CD8-positive, alpha-beta memory T cell (primary cell): ENCODE measurements at places on chromosomes 13 and 19.

DNA sequence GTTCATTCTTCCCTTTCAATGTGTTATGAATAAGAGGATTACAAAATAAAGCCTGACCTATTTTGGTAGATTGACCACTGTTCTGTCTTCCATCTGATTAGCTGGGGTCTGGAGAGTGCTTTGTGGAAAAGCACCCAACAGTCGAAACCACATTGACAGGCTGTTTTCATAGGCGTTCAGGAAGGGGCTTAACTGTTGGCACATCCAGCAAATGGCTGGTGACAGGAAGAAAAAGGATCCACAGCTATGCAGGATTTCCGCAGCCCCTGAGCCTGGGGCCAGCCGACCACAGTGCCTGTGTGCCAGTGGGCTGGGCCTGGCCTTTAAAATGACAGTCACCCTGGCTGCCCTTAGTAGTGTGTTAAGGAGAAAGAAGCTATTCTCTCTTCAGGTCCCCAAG is 113.3 kb downstream of the SIPA1L3 start:
- no peak for DNase-seq

- DNase-seq, result no peak
These were observed 4.9 kb upstream of the LILRA4 start for GRCh38 chr19:54343868-54344267.

- DNase-seq, result no peak
These were observed 6.6 kb downstream of the SIGLECL1 start for GRCh38 chr19:51257471-51257870.

GRCh38 chr13:25380741-25381324 is 9.1 kb downstream of the ATP8A2 start:
- DNase-seq, result no peak

DNA sequence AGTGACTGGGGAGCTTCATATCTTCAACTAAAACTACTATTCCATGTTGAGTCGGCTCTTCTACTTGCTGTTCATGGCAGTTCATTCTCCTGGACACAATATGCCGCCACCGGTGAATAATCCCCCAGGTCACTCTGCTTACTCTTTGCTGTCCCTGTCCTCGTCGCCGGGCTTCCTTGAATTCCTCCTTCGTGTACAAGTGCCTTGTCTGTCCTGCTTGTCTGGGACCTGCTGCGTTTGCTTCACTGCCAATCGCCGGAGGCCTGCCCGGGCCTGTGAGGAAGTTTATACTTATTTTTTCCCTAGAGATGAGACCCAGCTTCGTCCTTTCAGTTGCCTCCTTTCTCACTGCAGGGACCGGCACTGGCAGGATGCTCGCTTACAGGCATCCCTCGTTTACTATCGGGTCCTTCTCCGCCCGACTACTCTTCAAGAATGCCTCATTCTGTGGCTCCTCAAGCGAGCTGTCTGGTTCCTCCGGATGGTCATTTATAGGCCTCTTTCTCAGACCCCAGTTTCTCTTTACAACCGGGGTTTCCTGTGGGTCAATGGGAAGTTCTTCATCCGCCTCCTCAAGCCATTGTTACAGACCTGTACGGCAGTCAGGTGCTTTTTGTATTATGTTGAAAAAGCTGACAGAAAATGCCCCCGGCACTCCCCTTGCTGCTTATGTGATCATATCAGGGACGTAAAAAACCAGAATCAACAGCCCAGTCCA is 5.5 kb upstream of the ERVV-1 start:
- DNase-seq, result no peak

- DNase-seq, result no peak
These were observed 6.3 kb downstream of the SH3GL1 start for GRCh38 chr19:4393947-4394590.

DNA sequence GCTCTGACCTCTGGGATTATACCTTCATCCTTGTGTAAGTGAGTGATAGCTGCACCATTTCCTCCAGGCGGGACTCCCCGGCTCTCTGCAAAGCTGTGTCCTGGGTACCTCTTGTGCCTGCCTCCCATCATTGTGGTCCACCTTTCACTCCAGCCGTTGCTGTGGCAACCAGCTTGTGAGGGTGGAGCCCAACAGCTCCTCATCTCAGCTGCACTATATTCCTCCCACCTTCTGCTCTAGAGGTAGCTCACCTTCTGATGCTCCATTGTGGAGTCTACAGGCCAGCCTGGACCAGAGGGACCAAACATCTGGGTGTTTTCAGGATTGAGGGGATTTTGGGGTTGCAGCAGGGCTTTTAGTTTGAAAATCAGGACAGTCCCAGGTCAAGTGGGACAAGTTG is 708.2 kb downstream of the UQCRFS1 start:
- DNase-seq, result no peak

DNA sequence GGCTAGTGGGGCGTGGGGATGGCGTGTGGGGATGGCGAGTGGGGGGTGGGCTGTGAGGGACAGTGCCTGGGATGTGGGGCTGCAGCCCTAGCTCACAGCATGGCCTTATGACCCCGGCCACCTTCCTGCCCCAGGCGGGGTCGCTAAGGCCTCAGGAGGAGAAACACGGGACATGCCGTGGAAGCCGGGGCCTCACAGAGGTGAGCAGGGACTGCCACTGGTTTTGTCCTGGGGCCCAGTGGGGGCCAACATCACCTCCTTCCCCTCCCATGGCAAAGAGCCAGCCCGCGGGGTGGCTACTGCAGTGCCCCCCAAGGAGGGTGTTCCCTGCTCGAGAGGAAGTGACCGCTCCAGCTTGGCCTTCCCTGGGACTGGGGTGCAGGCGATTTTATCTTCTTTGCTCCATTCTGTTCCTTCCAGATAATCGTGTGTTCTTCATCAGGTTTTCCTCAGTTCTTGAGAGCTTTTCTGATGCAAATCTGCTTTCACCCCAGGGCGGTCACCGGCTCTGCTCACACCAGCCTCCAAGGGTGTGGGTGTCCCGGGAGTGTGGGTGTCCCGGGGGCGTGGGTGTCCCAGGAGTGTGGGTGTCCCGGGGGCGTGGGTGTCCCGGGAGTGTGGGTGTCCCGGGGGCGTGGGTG is 1.2 kb downstream of the F7 start:
- no peak for DNase-seq

GRCh38 chr13:40498461-40498860 is 168.0 kb downstream of the FOXO1 start:
- no peak for DNase-seq

GRCh38 chr19:10850631-10851030 is 2.4 kb downstream of the C19orf38 start:
- DNase-seq, result no peak

DNA sequence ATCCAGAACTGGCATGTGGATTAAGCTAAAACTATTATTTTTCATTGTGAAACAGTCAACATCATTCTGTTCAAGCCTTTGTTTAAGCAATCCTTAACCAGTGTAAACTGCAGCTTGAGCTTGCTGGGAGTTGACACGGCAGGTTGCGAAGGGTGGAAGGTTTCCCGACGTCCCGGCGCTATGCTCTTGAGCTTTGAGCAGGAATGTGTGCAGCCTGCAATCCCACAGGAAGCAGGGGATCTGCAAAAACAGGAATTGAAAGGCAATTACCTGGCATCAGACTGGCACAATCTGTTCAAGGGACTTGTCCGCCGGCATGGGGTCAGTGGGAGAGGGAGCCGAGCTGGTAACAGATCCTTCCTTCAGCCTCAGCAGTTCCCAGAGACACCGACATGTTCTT is 586.7 kb upstream of the SGCG start:
- DNase-seq, result no peak

GRCh38 chr13:48783695-48784230 is 130.0 kb downstream of the CYSLTR2 start:
- DNase-seq, result no peak

GRCh38 chr13:101763191-101763590 is 310.7 kb downstream of the ITGBL1 start:
- DNase-seq, result no peak

GRCh38 chr13:45522571-45522970 is 57.8 kb downstream of the COG3 start:
- no peak for DNase-seq

DNA sequence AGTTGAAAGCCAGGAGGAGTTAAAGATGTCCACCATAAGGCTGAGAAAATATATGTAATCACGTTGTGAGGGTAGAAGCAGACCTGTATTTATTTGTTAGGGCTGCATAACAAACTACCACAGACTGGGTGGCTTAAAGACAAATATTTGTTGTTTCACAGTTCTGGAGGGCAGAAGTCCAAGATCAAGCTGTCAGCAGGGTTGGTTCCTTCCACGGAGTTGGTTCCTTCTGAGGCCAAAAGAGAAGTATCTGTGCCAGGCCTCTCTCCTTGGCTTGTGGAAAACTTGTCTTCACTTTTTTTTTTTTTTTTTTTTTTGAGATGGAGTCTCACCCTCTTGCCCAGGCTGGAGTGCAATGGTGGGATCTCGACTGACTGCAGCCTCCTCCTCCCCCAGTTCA is 73.7 kb upstream of the SLAIN1 start:
- DNase-seq, result no peak

- no peak for DNase-seq
These were observed 1388.0 kb downstream of the EFNB2 start for GRCh38 chr13:105147461-105147860.

GRCh38 chr13:25069911-25070310 is 26.0 kb upstream of the PABPC3 start:
- DNase-seq, result no peak

DNA sequence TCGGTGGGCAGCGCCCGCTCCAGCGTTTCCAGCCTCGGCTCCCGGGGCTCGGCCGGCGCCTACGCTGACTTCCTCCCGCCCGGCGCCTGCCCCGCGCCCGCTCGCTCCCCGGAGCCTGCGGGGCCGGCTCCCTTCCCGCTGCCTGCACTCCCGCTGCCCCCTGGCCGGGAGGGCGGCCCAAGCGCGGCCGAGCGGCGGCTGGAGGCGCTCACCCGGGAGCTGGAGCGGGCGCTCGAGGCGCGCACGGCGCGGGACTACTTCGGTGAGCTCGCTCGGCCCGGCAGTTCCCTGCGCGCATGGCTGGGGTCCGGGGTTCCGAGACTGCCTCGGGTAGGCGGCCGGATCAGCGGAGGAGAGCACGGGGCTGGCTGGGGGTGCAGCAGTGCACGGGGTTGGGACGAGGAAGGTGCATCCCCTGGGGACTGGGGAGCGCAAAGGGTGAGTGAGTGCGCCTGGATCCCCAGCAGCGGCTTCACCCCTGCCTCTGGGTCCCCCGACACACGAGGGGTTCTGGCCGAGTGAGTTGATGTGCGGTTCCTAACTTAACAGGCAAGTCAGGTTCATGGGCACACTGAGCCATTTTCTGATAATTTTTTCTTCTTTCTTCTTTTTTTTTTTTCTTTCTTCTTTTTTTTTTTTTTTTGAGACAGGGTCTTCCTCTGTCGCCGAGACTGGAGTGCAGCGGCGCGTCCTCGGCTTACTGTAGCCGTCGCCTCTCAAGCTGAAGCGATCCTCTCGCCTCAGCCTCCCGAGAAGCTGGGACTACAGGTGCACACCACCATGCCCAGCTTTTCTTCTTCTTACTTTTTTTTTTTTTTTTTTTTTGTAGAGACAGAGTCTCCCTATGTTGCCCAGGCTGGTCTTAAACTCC is 1.1 kb downstream of the WTIP start:
- DNase-seq, result no peak

DNA sequence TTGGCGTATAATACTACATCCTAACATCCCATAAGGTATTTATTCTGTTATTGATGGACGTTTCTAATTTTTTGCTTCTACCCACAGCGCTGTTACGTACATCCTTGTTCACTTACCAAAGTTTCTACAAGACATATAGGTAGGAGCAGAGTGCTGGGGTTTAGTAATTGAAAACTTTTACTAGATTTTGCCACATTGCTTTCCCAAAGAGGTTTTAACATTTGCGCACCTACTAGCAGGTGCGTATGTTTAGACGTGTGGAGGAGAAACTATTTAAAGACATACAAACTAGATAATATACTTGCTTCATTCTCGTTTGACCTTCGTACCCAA is 559 bp upstream of the RPL21 start:
- DNase-seq, result no peak

GRCh38 chr19:39200803-39201115 is 3.3 kb downstream of the SYCN start:
- no peak for DNase-seq

- no peak for DNase-seq
These were observed 96.8 kb downstream of the ARHGEF7 start for GRCh38 chr13:111211789-111212516.

GRCh38 chr19:13164343-13165161 is 14.3 kb downstream of the IER2 start:
- DNase-seq, result peak; percentile 64

GRCh38 chr13:67390462-67391086 is 160.4 kb upstream of the PCDH9 start:
- no peak for DNase-seq

- DNase-seq, result no peak
These were observed 47.8 kb downstream of the KLF5 start for GRCh38 chr13:73106513-73107178.

DNA sequence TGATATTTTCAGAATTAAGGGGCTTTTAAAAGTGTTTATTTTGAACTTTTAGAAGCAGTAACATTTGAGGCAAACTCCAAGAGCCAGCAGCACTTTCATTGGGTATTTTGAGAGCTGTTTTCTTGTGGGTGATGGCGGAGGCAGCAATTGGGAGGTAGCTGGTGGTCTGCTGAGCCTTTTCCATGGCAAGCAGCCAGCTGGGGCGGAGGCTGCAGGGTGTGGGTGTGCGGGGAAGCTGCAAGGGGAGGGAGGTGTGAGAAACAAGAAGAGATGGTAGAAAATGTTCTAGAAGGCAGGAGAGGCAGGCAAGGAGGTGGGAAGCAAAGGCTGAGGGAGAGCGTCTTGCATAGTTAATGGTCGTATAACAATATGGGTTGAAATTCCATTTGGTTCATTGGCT is 223.4 kb upstream of the HTR2A start:
- no peak for DNase-seq

- DNase-seq, result no peak
These were observed 4.4 kb upstream of the WIZ start for GRCh38 chr19:15453906-15454860.
